ENCODE measurements at places on chromosomes 5 and 9.

GRCh38 chr9:69465473-69465872, 140.5 kb downstream of the ENTREP1 start:
- DNase-seq: no peak

DNA sequence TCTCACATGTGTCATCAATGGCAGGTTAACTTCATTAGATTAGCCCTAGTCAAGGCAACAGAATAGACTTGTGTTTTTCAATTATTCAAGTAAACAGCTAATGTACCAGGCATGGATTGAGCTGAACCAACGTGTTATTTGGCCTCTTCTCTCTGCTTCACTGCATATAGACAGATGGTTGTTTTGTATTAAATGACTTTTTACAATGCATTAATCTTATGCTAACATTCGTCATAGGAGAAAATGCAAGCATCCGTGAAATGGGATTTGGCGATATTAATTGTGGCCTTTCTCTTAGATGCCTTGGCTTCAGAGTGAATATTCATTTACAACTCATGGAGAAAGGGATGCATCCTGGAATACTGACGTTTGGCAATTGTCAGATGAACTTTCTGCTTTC, 208.0 kb downstream of the KCTD16 start:
- DNase-seq: no peak

GRCh38 chr5:156595132-156595787, 254.8 kb upstream of the PPP1R2B start:
- no peak for DNase-seq

DNA sequence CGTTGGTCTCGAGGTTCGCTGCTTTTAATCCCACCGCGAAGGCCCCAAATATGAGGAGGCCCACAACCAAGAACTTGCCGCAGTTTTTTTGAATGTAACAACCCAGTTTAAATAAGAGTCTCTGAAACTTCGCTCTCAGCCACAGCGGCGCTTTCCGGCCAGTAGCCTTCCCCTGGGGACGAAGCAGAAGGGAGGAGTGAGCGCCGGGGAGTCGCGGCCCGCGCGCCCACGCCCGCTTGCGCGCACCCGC, 10.4 kb downstream of the PTCH1 start:
- DNase-seq: no peak

DNA sequence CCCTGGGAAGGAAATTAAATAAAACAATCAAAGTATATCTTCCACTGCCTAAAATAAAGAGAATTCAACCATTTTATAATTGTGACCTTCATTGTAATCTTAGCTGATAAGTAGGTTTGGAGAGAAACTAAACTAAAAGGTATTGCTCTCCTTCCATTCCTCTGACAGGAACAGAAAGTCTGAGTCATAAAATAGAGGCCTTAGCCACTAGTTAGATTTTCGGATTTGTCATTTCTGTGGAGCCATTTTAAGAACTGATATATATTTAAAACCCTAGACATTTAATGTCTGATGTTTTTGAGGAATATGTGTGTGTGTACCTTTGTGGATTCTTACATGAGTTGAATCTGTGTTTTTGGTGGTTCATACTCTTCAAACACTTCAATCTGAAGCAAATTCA, 11.8 kb upstream of the TMC1 start:
- no peak for DNase-seq

DNA sequence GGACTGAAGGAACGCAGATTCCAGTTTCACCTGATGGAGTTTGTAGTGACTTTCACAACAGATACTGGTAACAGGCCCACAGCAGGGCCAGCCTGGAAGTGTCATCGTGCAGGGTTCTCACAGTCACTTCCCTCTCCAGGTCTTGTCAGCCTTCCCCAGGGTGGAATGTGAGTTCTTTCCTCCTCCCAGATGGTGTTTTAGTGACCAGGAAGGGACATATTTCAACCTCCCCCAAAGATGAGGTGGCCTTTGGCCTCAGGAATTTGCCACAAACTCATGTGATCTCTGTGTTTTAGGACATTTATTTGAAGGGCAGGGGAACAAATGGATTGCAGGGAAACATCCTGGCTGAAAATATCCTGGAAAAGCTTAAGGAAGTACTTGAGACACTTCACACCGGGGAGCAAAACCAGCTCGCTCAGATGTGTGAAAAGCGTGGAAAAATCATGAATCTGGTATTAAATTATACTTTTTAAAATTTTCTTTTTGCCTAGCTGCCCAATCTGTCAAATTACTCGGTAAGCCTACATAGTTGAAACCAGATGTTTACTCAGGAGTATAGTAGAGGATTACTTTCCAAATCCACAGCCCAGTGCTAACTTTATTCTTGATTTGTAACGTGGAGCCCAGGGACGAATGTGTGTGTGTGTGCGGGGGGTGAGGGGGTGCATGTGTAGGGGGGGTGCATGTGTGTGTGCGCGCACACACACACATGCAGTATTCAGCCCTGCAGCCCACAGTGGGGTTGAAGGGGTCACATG, 66.8 kb downstream of the PTPDC1 start:
- DNase-seq: no peak

DNA sequence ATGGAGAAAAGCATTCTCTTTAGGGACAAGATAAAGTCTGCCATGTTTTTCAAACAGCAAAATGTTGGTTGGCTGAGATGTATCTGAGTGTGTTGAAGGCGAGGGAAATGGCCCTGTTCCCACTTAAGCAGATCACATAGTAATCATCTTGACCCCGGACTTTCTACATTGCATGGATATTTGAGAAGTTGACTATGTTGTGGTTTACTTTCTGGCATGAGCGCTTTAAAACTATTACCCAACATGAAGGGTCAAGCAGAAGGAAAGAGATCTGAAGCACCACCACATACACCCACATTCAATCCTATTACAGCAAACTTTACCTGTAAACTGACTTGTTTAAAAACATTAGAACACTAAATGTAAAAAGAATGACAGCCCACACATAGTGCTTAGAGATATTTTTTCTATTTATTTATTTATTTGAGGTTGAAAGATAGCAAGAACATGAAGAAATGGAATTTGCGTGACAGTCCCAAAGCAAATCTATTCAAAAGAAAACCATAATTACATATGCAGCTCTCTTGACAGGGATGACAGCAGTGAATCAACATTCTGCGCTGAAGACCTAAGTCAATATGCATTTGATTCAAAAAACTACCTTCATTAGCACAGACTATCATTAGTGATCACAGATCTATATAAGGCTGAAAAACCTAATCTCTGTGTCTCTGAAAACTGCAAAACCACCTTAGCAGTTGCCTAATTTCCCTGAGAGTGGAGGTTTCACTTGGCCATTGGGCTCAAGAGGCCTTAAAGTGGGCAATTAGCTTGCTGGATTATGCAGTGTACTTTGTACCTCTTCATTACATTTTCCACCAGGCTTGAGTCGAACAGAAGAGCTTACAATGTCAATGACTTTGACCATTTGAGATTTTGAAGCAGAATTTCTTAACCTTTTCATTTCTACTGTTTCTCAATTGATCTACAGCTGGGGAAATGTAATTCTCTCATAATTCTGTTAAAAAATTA, 195.0 kb downstream of the PDE4D start:
- no peak for DNase-seq

- no peak for DNase-seq
Observed at GRCh38 chr9:126626127-126626925, 12.6 kb downstream of the LMX1B start.

DNA sequence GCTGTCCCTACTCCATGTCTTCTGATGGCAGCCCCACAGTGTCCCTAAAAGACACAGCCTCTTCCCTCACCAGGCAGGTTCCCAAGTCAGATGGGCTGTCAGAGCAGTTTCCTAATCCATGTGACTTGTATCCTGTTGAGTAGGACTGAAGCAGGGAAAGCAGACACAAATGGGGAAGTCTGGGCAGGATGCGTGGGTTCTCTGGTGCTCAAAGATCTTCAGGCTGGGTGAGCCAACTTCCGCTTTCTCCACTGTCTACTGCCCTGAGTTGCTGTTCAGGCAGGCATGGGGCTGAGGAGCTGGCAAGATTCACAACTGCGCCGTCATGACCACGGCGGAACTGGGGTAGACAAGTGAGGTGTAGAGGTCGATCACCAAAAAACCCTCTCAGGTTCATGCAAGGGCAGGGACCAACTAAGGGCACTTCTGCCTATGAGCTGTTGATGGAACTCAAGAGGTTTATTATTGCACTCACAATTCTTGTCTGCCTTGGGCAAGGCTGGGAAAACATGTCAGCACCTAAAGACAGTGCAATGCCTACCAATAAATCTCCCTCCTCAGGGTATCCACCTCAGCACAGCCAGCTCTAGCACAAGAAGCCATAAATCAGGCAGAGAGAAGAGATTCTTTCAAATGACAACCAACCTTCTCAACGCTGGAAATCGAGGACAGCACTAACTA, 83.4 kb downstream of the RAPGEF1 start:
- peak; percentile 48 for DNase-seq

DNA sequence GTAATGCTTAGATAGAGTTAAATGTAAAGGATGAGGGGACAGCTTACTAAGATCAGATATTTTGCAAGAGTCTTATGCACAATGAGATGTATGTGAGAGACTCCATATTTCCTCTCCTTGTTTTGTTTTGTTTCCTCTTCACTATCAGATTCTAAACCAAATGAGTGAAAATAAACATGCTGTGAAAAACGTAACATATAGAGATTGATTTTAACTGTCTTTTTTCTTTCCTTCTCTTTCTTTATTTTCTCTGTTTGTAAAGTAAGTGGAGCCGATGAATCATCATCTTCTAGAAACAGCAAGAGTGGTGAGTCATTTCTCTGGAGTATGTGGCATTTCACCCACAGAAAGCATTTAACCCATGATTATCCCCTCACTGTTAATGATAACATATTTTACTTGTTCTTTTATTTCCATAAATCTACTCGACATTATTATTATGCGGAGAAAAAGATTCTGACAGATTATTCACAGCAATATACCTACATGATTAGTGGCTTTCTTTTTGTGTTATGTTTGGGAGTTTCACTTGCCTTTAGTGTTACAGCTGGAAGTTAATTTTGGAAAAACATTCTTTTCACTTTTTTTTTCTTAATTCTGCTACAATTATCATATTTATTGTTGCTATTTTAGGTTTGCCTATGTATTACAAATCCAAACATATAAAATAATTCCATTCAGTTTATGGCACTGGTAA, 2.1 kb upstream of the ANXA1 start:
- DNase-seq: no peak

DNA sequence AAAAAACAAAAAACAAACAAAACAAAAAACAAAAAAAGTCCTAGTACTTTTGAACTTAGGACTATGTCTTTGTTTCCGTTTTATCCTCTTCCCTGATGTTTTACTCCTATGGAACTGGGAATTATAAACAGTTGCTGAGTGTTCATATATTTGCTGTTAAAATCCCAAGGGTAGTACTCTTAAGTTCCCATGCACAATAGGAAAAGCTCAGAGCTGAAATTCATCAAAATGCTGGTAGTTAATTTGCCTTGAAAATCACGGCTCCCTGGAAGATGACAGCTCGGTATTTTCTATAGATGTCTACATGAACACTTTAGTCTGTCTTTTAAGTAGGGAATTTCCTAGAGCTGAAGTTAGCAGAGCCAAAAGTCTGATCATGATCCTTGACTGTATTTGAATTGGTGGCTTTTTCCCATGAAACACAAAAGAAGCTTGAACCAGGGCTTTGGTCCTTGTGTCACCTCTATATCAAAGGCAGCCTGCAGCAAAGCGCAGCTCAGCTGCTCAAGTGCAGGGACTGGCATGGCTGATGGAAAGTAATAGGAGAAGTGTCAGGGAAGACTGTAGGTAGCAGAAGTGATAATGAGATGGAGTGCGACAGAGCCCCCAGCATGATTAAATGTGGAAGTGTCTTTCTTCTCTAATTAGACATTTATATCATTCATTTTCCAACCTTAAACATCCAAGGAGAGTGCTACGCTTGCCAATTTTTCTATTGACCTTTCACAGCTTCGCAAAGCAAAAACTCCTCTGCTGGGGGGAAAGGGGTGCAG, 310.9 kb downstream of the TRIM36 start:
- no peak for DNase-seq

DNA sequence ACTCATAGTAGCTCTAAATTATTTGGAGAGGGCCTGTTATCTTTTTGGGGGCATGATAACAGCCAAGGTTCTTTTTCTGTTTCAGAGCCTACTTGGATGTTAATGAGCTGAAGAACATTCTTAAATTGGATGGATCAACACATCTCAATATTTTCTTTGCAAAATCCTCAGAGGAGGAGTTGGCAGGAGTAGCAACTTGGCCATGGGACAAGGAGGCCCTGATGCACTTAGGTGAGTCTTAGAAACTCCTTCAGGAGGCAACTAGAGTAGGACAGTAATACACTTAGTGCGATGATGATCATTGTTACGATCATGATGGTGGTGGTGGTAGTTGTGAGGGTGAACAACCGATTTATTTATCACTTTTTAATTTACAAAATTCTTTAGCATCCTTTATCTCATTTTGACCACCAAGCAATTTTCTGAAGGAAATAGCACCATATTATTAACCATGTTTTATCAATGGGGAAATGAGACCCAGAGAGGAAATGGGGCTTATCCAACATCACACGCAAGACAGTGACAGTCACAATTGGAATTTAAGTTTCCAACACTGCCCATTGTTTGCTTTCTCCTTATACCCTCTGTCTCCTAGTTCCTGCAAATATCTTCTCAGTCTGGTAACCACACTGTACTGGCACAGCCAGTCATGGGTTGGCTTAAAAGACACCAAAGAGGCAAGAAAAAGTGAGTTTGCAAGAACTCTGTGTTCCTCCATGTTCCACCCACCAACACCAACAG, 54.0 kb downstream of the PAPPA start:
- no peak for DNase-seq

DNA sequence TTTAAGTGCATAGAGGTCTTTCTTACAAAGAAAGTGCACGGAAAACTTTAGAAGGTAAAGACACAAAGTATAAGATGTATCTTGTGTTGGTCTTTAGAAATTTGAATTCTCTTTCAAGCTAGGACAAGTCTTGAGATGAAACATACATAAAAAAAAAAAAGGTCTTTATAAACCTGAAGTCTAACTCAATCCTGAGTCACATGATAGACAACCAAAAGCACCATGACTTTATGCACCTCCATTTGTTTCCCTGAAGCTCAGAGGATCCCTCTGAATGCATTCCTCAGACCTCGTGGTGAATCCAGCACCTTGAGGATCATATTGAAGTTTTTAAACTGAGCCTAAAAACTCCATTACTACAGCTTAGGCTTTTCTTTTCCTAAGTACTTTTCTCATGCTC, 91.8 kb downstream of the RAB3C start:
- no peak for DNase-seq

All from activated CD8-positive, alpha-beta memory T cell treated with anti-CD3 and anti-CD28 coated beads for 4 hours (primary cell).